ENCODE measurements at places on chromosomes 2 and 18.

DNA sequence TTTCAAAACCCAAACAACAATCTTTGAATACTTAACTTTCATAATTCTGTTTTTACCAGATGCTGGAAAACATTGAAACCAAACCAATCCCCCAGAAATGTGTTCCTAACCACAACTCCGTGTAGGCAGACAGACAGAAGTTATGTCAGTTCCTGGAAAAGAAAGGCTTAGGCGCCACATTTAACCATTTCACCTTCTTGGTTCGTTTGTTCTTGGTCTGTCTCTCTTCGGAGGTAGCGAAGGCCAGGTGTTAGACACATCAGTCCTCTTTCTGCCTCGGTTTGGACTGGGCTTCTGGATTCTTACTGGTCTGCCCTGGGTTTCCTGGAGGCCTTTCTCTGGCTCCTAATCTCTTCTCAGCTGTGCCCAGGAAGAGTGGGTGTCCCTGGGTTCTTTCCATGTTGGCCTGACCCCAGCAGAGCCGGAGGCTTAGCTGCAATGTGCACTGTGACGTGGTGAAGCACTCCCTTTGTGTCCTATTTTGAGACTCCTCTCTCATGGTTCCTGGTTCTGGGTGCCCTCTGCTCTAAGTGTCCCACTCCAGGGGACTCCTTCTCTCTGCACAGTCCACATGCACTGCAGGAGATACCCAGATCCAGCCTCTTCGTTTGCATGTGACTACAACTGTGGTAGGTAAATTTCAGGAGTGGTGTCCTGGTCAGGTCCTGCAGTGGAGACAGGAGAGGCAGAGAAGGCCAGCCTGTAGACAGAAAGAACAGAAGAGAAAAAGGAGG, 23.1 kb upstream of the RAB31 start:
- DNase-seq, result no peak

GRCh38 chr2:148596018-148596417, 48.5 kb upstream of the EPC2 start:
- DNase-seq, result no peak

GRCh38 chr18:45751766-45752165, 27.8 kb downstream of the SLC14A1 start:
- no peak for DNase-seq

DNA sequence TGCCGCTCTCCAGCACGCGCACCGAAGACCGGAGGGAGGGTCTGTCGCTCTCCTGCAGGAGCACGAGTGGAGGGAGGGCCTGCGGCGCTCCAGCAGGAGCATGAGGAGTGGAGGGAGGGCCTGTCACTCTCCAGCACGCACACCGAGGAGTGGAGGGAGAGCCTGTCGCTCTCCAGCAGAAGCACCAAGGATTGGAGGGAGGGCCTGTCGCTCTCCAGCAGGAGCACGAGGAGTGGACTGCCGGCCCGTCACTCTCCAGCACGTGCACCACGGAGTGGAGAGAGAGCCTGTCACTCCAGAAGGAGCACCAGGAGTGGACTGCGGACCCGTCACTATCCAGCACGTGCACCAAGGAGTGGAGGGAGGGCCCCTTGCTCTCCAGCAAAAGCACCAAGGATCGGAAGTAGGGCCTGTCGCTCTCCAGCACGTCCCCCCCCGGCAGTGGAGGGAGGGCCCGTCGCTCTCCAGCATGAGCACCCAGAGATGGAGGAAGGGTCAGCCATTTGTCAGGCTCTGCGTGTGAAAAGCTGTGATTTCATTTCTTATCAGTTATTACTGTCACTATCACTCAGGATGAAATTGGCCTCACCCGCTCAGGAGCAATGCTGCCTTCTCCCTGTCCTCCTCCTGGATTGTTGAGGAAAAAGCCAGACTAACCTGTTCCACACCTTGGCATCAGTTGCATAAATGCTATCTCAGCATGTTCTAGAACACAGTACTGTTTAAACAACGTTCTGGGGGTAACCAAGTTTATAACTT, 35.9 kb downstream of the ADI1 start:
- no peak for DNase-seq

DNA sequence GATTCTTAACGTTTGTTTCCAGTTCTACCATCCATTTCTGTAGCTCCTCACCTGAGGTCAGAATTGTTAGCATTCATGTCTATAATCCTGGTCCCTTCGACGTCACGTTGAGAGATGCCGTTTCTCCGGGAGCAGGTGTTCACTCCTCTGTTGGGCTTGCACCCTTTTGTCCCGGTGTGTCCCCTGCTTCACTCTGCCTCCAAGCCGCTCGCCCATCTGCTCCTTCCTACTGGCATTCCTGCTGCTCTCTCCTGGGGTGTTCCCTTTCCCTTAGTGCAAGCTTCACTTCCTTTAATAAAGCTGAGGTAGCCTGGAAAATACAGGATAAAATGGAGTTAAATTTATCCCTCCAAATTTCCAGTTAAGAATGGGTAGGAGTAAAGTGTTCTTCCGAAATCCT, 61.9 kb upstream of the CABYR start:
- no peak for DNase-seq

DNA sequence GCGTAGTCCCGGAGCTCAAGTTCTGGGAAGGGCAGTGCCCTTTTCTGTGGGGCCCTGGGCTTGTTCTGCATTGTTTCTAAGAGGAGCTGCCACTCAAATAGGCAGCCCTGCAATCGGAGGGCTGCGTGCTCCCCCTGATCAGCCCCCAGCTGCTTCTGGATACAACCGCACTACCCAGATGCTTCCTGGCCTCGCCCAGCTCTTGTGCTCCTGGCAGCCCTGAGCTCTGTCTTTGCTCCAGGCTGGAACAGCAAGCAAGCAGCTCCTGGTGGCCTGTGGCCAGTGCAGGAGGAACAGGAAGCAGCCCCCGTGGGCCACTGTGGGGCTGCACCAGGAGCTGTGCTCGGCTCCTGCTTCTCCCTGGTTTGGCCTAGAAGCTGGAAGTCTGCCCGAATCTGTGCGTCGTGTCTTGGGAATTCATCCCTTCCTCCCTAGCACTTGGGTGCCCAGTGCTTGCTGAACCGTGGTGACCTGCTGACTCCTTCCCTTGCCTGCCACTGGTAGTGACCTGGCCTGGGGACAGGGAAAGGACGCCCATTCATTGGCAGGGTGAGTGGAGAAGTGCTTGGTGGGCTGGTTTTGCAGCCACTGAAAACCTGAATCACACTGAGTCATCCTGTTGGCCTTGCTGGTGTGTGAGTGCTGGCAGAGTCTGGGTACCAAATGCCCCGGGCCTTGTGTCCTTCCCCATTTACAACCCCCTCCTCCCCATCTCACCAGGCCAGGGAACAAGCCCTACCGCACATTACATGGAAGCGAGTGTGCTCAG, 27.3 kb upstream of the NTSR2 start:
- no peak for DNase-seq

- DNase-seq, result no peak
Measured at GRCh38 chr18:48018851-48019250, 88.4 kb upstream of the SMAD2 start.

DNA sequence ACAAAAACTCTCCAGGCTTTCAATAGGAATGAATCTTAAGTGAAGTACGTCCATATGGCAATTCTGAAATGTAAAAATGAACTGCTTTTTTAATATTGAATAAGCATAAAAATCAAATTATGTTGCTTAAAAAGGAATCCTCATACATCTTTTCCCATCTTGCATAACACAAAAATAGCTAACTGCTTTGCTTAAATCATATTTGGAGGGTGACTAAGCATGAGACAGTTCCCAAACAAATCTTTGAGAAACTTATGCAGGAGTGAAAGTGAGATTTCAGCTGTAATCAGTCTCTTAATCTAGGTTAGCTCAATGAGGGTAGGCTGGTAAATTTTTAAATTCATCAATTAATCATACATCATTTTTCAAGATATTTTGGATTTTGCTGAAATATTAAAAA, 111.5 kb downstream of the MBD5 start:
- DNase-seq, result no peak

DNA sequence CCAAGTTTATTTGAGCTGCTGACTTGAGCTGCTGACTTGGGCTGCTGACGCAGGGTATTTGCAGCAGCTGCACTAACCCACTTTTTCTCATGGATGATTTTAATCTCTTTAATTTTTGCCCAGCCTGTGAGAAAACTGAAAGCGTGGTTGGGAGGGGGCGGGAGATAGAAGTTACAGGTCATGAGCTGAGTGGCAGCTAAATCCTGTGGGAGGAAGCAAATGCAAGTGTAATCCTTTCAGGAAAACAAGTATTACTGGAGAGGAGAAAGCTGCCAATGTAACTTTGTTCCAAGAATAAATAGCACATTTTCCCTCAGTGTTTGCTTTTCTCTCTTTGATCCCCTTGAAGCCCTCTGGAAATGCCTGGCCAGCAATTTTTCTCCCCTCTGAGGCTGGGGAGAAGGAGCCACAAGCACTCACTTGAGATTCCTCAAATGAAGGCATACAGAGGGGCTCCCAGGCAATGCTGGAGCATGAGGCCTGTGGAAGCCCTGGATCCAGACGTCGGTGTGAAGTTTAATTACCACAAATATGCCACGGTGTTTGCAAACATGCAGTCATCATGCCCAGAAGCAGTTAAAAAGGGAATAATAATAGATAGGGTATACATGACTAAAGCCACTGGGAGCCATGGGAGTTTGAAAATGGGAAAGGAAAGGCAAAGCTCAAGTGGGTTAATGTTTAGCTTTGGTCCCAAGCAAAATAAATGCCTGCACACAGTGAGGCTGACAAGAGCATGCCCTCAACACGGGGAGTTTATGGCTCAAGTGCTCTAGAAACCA, 10.4 kb upstream of the EVA1A start:
- DNase-seq, result no peak

DNA sequence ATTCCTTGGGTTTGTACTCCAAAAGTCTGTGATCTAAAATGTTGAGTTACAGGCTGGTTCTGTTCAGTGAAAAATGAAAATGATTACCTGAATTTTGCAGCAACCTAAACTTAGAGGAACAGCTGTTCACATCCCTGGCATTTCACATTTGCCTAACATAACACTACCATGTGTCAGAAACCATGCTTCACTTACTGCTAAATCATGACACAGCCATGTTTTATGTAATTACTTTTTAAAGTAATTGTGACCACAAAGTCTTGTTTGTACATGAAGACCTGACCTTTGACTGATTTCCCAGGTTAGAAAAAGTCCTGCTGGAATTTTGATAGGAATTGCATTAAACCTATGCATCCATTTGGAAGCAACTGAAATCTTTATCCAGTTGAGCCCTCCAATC, 79.1 kb downstream of the FAM168B start:
- DNase-seq, result no peak

Measured in NCI-H460 (cell line).